RCC 7860 (cell line): ENCODE measurements at places on chromosomes 3 and 15.

DNA sequence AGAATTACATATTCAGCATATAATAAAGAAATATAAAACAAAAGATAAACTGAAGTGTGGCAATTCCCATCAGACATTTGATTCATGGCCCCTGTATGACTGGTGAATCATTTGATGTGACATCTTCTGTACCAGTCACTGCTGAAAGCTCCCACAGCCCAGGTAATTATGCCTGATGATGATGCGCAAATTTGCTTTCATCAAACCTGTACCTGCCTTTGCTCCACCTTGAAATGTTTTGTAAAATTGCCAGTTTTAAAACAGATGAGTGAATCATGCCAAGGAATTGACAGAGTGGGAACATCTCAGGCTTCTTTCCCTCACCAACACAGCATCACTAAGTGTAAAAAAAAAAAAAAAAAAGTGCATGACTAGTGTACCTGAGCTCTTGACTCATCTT, 66.5 kb upstream of the EIF1B start:
- no peak for DNase-seq

DNA sequence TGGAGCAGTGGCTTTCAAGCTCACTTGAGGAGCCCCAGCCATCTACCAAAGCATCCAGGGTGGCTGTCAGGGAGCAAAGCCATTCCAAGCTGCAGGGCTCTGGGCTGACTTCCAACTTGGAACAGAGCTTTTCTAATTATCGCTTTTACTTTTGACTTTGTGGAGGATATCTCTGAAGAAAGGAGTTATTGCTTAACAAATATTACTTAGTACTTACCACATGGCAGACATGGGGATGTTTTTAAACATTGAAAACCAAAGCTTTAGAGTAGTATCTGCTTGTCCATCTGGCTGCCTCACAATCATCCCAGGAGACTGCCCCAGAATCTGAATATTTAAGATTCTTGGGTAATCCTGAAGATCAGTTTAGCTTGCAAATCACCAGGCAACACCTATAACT, 8.9 kb downstream of the TAGLN3 start:
- DNase-seq: no peak

DNA sequence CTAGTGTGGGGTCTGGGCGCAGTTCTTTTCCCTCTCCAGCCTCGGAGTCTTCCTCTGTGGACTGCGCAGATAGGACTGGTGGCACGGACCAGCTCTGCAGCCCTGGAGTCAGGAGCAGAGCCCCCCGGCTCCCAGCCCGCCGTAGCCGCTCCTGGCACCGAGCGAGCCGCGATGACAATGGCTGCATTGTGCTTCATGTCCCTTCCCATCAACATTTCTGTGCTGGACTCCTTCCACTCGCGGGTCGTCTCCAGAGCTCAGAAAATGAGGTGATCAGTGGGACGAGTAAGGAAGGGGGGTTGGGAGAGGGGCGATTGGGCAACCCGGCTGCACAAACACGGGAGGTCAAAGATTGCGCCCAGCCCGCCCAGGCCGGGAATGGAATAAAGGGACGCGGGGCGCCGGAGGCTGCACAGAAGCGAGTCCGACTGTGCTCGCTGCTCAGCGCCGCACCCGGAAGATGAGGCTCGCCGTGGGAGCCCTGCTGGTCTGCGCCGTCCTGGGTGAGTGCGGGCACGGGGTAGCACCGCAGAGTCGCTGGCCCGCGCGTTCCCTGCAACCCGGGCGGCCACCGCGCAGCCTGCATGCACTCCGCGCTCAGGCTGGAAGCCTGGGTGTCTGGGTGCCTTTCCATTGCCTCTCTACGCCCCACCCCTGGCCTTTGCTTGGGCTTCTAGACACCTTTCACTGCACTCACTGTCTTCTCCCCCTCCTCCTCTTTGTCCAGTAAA, at the start of gene TF:
TSS of gene TF (plus strand) at position 413 of the 731 bp plus-strand sequence. CDS start at position 461, 48 bp downstream.
- DNase-seq: no peak

DNA sequence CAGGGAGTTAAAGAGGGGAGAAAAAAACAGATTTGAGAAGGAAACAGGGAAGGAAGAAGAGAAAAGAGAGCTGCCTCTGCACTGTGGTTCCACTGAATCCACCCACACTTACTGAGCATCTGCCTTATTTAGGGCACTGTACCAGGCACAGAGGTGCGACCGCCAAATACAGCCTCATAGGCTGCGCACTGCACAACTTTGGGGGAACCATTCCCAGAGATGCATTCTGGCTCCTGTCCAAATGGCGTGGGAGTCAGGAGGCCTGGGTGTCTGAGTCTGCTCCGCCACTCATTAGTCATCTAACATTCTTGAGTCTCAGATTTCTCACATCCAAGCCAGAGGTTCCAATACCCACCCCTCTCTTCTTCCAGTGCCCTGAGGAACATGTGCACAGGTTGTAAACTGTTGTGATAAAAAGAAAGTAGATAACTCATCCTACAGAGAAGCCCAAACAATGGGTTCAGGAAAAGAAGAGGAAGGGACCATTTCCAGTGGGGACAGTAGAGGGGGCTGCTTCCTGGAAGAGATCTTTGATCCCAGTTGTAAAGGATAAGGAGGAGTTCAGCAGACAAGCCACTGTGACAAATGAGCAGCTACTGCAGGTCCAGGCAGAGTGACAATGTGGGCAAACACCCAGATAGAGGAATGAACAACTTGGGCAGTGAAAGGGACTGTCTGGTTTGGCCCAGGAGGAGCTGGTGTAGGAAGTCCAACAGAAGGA, 254.6 kb downstream of the UACA start:
- peak; percentile 89 for DNase-seq

DNA sequence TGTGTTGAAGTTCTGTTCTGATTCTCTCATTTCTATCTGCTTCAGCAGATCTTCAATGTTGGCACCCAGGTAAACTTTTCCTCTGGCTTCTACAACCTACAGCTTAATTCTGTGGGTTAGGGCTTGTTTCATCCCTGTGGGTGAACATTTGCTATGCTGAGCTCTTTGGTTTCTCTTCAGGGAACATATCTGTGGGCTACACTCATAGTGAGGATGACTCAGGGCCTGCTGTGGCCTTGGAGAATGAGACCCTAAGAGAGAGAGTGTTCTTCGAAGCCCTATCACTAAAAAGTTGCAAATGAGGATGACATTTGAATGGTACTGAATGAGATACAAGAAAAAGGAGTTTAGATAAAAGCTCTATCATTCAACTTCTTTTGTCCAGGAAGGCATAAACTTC, 346.2 kb upstream of the CBLB start:
- DNase-seq: no peak

DNA sequence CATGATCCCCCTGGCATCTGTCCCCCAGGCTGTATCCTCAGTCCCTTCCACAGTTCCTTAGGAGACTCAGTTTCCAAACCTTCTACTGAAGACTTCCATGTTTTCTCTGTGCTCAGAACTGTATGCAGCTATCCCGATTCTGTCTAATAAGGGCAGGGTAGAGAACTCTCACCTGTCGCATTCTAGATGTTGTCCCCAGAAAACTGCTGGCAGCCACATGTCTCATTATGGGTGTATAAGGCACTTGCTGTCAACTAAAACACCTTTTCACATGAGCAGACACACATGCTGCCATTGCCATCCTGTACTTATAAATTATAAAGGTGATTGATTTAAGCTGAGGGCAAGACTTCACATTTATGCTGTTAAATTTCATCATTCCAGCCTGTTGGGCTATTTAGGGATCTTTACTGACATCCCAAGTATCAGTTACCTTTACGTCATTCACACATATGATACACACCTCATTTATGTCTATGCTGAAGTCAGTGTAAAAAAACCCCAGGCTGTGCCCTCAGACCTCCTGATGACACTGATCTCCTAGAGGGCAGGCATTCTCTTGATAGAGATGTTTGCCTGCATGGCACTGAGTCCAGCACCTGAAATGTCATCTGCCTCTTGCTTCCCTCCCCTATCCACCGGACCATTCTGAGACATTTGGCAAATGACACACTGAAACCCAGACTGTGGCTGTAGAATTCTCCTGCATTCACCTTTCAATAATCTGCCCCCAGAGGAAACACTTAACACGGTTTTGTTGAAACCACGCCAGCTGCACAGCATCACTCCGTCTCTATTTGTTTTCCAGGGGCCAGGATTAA, 35.8 kb downstream of the BTD start:
- DNase-seq: no peak

DNA sequence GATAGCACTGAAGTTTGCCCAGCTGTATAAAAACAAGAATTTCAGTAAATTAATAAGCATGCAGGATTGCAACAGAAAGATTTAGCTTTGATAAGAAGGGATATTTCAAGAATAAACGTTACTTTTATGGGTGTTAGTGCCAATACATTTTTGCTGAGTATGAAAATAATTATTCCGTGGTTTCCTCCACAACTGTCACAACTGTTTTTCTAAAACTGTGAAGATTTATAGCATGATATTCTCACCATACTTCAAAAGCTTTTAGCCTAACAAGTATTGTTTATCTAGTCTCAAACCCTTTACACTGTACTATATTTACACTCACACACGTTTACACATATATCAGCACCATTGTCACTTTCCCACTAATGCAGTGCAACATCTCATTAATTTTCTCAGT, 200.5 kb downstream of the TPRG1 start:
- no peak for DNase-seq

- no peak for DNase-seq
These were observed 508.6 kb upstream of the IL12A start for GRCh38 chr3:159480046-159480445.

DNA sequence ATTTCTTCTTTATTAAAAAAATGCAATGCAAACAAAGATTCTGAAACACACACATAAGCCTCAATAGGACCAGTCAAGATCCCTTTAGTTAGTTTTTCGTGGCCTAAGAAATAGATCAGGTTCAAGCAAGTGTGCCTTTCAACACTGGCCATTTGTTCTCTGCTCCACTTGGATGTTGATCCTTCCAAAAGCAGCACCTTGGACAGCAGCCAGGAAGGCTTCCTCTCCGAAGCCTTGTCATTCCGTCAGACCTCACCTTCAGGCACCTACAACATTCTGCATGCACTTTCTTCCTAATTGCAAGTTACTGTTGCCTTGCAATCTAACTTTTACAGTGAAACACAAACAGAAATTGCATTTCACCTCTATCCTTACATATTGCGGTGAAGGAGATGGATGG, 155.9 kb upstream of the FEZF2 start:
- DNase-seq: no peak

- no peak for DNase-seq
These were observed 187.8 kb downstream of the TLE3 start for GRCh38 chr15:69909719-69910444.

- DNase-seq: no peak
These were observed 73.1 kb upstream of the MEF2A start for GRCh38 chr15:99492716-99493115.

DNA sequence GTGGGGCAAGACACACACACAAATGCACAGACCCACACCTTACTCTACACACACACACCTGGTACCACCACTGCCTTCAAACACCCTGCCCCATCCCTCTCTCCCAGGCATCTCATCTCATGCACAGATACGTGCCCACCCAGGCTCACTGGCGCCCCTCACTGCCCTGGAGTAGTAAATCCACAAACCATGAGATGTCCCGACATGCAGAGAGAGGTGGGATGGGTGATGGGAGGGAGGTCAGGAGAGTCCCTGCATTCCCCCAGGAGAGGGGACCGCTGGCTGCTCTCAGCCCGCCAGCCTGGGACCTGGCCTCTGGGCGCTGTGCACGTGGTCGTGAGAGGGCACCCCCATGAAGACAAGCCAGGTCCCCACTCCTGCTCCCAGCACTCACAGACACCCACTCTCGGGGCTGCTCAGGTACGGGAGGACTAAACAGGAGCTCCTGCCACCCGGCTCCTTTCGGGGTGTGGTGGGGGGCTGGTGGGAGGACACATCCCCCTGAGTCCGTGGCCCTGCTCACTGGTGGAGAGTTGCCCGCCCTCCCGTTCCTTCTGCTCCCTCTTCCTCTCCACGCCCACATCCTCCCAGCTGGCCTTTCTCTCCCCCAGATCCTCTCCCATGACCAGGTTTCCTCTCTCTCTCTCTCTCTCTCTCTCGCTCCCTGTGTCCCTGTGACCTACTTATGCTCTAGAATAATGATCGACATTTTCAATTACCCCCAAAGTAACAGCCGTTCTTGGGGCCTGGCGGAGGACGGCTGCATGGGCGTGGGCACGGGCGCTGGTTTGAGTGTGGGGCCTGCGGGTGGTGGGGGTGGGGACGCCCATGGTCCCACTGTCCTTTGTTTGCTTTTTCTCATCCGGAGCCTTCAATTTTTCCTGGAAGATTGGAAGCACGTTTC, 18.9 kb upstream of the CSPG4 start:
- no peak for DNase-seq

- DNase-seq: no peak
These were observed 26.9 kb upstream of the ZMAT3 start for GRCh38 chr3:179098388-179099077.

DNA sequence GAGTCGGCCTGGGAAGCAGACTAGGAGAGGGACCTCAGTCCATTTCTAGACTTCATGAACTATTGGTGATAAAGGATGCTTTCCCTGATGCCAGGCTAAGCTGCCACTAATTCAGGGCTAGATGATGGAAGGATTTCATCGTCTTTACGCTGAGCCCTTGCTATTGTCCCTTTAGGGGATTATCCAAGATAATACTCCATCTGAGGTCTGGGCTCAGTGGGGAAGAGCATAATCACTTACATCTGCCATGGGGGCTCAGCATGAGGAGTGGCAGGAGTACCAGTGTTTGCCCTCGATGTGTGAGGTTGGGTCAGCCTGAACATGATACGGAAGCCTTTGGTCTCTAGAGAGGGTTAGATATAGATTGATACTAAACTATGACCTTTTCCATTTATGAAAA, 47.3 kb downstream of the PTPRG start:
- DNase-seq: no peak

GRCh38 chr3:122942239-122942638, 85.3 kb downstream of the SEMA5B start:
- no peak for DNase-seq

GRCh38 chr3:48189321-48189720, 1.1 kb upstream of the CDC25A start:
- no peak for DNase-seq

DNA sequence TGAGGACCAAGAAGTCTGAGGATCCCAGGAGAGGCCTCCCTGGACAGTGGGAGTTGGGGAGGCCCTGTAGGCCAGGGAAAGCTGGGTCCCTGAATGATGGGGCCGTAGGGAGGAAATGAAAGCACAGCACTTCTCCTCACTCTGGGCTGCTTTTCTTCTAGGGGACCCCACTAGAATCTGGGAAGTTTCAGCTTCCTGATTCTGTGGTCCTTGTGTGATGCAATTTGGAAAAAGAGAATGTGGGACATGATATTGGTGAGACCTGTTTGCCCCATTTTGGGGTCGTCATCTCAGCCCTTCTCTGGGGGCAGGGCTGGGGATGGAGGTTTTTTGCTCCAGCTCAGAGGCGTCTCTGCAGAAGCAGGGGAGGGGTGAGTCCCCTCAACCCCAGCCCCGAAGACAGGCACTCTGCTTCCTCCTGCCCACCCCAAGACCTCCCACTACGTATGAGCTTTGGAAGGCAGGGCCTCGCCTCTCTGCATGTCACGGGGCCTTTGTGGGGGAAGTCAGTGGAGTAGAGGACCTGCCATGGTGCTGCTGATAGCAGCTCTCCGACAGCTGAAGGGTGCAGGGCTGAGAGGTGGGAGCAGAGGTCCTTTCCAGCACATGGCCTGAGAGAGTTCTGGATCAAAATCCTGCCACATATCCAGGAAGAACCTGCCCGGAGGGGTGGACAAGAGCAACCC, 1.5 kb upstream of the SNX22 start:
- no peak for DNase-seq

GRCh38 chr15:100873029-100873677, 6.5 kb upstream of the ALDH1A3 start:
- DNase-seq: peak; percentile 54
